CD4-positive, alpha-beta memory T cell (primary cell): ENCODE measurements at places on chromosomes 2 and 18.

- DNase-seq = no peak
Measured at GRCh38 chr2:220034426-220035130, 407.1 kb downstream of the SLC4A3 start.

DNA sequence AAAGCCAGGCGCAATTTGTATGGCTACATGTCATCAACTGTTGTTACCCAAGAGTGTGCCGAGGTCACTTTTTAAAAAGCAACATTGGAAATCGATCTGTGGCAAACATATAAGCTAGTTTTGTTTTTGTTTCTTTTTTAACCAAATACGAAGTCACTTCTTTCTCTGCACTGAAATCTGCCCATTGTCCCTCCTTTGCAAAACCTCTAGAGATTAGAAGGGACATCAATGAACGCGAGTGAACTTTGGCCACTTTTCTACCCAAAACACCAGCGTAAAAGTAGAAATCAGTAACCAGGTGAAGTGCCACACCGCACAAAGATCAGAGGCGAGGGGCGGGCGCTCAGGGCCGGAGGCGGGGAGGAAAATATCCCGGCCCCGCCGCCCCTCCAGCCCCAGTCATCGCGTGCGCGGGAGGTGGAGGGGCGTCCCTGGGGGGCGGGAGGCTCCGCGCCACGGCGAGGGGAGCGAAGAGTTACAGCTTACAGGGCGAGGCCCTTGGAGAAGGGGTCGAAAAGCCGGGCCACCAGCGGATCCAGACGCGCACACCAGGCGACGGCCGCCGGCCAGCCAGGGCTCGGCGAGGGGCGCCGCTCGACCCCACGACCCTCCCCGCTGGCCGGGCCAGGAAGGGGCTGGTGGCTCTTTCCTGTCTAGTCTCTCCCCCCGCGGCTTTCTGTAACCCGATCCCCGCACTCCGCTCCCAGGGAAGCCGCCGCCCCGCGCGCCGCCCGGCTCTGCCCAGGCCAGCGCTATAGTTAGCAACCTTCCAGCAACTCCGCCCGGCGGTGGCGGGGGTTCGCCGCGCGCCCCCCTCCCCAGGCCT lies 993 bp downstream of the RBMS1 start:
- DNase-seq = peak; percentile 60

GRCh38 chr2:197042739-197043196 lies 116.3 kb upstream of the PGAP1 start:
- DNase-seq = no peak

DNA sequence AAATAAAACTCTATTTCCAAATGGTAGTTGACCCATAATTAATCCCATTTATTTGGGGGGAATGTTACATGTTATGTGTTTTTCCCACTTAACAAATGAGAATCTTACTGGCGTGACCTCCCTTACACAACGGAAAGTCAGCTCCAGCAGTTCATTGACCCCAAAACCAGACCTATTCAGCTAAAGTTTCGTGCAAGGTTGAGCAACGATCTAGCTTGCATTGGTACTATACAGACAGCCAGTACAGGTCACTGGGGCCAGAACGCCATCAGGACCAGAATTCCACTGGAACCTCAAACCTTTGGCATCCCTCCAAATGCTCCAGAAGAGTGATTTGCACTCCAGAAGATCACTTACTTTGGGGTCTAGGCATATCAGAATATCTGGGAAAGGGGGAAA lies 6.8 kb upstream of the CTAGE1 start:
- DNase-seq = no peak

DNA sequence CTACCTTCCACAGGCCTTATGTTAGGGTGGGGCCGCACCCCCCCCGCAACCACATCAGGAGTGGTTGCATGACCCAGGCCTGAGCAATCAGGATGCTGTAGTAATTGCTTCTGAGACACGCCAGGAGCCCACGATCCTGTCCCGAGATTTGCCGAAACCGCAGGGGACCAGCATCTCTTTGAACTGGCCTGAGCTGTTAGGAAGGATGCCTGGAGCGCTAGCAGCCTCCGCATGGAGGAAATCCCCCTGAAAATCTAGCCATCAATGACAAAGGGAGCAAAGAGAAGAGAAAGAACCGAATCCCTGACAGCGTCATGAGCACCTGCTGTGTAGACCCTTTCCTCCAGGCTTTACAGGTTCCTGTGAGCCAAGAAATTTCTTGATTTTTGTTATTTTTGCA lies 8.7 kb upstream of the TEX44 start:
- no peak for DNase-seq

GRCh38 chr2:169221745-169222369 lies 140.5 kb downstream of the LRP2 start:
- DNase-seq = peak; percentile 15

GRCh38 chr2:63035660-63036059 lies 15.0 kb upstream of the OTX1 start:
- DNase-seq = no peak

GRCh38 chr2:240155048-240155744 lies 14.7 kb upstream of the OTOS start:
- DNase-seq = no peak

- DNase-seq = peak; percentile 32
Measured at GRCh38 chr2:1563943-1564891, 151.0 kb downstream of the TPO start.

GRCh38 chr2:201983800-201984199 lies 49.9 kb upstream of the FZD7 start:
- no peak for DNase-seq

- no peak for DNase-seq
Measured at GRCh38 chr18:32349728-32350395, 120.8 kb downstream of the GAREM1 start.

DNA sequence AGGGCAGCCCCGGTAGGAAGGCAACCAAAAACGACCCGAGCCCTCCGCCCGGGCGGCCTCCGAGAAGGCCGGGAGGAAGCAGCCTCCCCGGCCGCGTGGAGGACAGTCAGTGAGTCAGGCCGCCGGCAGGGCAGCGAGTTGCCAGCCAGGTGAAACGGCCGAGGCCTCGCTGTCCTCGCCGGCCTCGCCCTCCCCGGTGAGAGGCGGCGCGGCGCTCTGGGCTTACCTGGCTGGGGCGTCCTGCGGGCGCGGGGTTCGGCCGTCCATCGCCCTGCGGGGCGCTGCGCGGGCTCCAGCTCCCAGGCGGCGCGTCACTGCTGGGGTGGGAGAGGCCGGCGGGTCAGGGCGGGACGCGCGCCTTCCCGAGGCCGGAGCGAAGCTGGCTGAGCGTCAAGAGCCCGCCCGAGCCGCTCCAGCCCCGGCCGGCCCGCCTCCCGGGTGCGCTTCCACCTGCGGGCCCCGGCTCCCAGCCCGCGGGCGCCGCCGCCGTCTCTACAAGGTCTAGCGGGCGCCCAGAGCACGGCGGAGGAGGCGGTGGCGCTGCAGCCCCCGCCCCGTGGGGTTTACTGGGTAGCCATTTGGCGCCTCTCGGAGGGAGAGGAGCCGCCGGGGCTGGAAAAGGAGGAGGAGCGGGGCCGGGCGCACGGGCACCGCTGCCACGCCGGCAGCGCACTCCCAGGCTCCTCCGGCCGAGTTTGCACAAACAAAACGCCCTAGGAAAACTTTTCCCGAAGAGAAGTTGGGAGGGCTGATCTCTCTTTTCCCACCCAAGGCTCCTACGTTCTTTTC lies 499 bp downstream of the COBLL1 start:
- DNase-seq = no peak

DNA sequence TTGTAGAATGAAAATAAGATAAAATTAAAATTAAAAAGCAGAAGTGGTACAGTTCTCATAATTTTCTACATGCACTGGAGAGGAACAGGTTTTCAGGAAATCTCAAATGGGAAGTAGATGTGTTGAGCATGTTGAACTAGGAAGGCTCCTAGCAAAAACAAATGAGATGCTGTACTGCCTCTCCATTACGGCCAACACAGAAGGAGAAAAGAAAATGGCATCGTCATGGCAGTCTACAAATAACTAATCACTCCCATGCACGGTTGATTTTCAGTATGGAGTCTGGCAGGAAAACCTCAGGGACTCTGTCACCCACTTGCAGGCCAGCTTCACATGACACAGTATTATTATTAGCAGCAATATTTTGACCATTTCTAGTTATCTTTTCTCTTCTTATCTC lies 278.7 kb downstream of the NRXN1 start:
- no peak for DNase-seq

DNA sequence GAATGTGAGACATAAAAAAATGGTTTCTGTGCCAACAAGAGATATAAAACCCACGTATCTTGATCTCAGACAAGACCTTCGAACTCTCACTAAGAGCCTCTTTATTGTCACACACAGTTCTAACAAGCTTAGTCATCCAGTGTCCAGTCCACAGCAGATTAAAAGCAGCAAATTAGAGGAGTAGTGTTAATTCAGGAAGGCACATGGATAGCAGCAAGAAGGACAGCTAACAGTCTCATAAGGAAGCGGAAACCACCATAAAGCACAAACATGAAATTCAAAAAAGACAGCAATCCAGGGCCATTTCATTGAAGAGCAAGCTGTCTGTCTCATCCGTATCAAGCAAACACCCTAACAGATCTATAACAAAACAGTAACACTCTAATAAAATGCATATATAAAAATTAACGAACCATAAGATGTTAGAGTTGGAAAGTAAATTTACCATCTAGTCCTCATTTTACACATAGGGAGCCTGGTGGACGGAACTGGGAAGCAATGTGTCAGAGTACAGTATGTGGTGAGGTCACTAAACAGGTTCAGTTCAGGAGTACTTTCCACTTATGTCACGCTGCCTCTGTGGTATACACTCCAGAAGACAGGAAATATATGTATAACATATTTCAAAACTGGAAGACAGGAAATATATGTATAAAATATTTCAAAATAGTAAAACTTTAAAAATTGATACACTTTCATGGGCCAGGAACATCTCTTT lies 18.3 kb downstream of the AAK1 start:
- no peak for DNase-seq

GRCh38 chr18:24421831-24422230 lies 4.6 kb upstream of the IMPACT start:
- DNase-seq = no peak

- DNase-seq = no peak
Measured at GRCh38 chr2:20365249-20365817, 14.7 kb upstream of the PUM2 start.

GRCh38 chr2:230203110-230203676 lies 16.6 kb downstream of the SP110 start:
- peak; percentile 33 for DNase-seq

DNA sequence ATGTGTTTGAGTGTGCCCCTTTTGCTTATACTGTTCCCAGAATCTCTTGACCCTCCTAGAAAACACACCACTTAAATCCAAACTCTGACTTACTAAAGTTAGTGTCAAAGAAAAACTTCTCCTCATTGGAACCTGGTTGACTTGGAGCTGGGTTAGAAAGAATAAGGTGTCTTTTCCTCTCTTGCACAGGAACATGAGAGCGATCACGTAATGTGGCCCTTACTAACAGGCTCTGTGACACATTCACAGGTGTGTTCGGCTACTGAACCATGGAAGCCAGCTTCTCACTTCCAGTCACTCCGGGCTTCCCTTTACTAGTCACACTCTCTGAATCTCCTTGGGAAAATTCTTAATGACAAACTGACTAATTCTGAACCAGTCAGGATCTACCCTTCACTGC lies 5.4 kb upstream of the POU3F3 start:
- DNase-seq = no peak

DNA sequence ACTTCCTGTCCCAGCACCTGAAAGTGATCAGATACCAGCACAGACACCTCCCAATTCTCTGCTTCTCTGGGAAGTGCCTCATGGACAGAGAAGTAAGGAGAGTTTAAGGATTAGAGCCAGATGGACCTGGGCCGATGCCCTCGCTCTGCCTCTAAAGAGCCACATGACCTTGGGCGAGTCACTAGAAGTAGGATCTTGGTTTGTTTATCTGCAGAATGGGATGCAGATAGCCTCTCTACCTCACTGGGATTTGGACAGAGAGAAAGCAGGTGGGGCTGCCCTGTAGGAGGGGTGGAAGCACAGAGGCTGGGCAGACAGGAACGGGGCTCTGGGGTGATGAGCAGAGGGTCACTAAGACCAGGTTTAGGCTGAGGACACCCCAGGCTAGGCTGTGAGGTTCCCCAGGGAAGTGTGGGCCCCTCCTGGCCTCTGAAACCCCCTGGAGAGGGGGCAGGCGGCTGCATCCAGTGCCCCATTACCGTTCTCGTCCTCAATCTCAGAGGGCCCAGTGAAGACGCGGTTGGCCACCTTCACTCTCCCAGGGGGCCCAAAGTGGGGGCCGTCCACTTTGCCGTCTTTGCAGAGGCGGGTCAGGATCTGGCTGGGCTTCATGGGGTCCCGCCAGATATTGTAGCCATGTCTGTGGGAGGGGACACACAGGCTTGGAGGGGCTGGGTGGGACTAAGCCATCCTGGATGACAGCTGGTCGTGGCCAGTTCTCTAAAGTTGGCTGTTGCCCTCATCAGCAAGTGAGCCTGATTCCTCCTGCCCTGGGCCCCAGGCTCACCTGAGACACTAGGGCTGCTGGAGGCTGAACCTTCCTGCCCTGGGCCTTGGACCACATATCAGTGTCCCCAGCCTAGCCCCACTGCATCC lies 13.3 kb downstream of the OTOF start:
- no peak for DNase-seq

DNA sequence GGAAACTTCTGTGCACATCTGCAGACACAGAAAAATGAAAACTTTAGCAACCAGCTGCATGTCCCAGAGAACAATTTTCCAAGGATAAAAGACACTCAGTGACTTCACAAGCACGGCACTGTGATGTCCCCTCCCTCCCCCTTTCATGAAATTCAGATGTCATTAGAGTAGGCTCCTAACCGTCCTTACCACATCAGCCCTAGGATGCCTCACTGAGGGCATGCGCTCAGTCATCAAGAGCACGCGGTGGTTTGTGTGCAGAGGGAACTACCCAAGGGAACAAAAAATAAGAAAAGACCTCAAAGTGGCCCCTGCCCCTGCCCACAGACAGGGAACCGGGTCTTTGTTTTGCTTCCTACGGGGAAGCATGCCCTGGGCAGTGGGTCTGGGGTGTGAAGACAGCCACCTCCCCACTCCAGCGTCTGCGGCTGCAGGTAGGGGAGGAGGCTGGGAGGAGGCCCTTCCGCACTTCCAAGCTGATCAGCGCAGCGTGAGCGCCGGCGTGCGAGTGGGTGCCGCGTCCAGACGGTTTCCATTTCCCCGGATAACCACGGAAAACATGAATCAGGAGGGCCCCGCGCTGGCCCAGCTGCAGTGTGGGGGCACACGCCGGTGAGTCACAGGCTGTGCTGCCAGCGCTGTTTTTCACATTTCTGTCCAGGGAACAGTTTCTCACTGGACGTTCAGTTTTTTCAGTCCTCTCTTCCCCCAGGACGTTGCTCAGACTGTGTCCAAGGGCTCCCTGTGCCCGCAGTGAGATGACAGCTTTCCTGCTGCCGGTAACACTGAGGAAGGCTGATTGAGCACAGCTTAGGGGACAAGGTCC lies 70.6 kb downstream of the COPS8 start:
- DNase-seq = no peak

DNA sequence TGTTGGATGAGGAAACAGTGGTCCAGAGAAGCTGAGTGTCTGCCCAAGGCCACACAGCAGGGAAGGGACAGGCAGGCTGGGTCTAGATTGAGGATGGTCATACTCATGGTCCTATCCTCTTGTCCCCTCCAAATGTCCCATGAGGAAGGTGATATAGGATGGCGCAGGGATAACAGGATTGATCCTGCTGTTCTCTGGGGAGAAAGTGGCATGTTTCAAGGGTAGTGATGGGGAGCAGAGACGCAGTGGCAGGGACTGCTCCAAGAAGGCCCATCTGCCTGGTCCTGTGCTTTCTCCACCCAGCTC lies 24.6 kb downstream of the HS1BP3 start:
- no peak for DNase-seq

GRCh38 chr18:21109936-21110712 lies 1.5 kb downstream of the ROCK1 start:
- DNase-seq = no peak
